ENCODE measurements at places on chromosomes 7 and 10.

DNA sequence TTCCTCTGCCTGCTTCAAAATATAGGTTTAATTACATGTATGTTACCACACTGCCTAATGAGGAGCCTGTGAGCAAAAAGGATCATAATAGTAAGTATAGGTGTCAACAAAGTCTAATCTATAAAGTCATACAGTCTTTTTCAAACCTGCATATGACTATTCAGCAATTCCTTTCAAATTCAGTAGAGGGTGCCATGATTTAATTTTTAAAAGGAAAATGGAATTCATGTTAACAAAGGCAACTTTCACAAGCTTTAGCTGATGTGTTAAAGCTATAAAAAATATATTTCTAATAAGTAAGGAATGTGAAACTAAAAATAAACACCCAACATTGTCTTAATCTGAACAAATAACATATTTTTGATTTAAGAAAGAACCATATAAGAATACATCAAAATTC is 52.1 kb downstream of the MPP7 start:
- no peak for DNase-seq

GRCh38 chr10:133379152-133379800 is at the start of gene PAOX:
TSS of gene PAOX (plus strand) at chr10:133379262. CDS start at chr10:133379317, 55 bp downstream.
- DNase-seq = no peak

- no peak for DNase-seq
Observed at GRCh38 chr10:124592736-124593430, 131.3 kb downstream of the LHPP start.

DNA sequence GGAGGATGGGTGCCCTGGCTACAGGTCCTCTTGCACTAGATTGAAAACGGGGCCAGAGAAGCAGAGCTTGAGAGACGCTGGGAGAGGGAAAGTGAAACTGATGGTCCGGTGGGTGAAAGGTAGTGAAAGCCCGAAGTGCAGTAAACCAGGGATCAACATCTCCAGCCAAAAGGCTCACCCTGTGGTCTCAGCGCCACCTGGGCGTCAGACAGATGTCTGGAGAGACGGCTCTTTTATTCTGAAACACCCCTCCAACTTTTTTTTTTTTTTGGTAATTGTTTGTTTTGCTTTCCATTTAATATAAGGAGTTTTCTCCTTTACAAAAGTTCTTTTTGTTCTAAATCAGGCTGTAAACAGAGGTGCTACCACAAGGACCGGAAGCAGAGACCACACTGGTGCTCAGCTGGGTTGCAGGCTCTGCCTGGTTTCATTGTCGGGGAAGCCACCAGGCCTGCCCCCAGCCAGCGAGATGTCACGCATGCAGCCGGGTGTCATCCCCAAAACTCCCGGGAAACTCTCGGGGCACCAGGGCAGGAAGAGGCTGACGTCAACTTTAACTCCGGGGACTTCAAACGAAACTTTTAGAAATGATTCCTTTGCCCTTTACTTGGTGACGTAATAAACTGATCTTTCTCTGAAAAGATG is 11.2 kb downstream of the IL2RA start:
- no peak for DNase-seq

- no peak for DNase-seq
Observed at GRCh38 chr10:31522820-31523219, 203.8 kb downstream of the ZEB1 start.

DNA sequence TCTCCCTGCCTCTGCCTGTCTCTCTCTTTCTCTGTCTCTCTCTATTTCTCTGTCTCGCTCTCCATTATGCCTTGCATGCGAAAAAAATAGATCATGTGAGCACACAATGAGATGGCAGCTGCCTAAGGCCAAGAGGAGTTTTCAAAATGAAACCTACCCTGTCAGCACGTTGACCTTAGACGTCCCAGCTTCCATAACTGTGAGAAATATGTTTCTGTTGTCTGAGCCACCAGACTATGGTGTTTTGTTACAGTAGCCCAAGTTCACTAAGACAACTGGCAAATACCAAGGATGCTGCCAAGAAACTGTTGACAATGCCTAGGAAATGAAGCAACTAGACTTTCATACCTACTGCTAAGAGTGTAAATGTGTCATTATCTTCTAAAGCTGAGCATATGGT is 70.6 kb upstream of the PLXDC2 start:
- DNase-seq = no peak

DNA sequence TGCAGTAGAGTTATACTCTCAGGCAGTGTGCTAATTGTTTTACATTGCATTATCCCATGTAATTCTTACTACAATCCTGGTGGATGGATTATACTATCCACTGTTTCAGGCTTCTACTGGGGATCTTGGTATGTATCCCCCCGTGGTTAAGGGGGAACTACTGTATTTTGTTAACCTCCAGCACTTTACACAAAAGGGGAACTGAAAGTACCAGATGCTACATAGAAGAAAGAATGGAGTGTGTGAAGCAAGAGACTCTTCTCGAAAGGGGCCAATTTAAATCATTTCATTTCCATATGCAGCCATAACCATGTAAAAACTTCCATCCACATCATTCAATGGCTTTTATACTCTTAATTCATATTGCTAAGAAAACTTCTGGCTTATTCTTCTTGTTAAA is 69.4 kb downstream of the C1GALT1 start:
- no peak for DNase-seq

GRCh38 chr10:6610647-6611046 is 30.6 kb upstream of the PRKCQ start:
- DNase-seq = no peak

DNA sequence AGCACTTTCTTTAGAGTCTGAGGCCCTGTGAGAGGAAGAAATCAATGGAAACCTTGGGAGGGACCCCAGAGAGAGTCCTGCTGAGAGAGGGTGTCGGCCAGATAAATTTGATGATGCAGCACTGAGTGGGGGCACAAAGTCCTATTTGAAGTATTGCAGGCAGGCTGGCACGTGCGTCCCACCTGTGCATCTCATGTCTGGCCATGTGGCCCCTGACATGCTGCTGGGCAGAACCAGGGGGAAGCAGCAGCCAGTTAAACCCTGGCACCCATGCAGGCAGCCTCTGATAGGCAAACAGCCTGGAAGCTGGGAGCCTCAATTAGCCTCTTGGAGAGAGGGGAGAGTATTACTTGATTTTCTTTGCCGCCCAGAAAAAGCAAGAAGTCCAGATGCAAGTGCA is 180.9 kb downstream of the PLXNA4 start:
- DNase-seq = no peak

- peak; percentile 35 for DNase-seq
Observed at GRCh38 chr10:103542764-103543616, 49.5 kb downstream of the NEURL1 start.

GRCh38 chr7:99489235-99489634 is 10.8 kb downstream of the ZNF394 start:
- DNase-seq = no peak

GRCh38 chr7:46533946-46534345 is 612.9 kb upstream of the IGFBP3 start:
- DNase-seq = no peak

- peak; percentile 16 for DNase-seq
Observed at GRCh38 chr10:47370878-47371277, 13.2 kb downstream of the ZNF488 start.

DNA sequence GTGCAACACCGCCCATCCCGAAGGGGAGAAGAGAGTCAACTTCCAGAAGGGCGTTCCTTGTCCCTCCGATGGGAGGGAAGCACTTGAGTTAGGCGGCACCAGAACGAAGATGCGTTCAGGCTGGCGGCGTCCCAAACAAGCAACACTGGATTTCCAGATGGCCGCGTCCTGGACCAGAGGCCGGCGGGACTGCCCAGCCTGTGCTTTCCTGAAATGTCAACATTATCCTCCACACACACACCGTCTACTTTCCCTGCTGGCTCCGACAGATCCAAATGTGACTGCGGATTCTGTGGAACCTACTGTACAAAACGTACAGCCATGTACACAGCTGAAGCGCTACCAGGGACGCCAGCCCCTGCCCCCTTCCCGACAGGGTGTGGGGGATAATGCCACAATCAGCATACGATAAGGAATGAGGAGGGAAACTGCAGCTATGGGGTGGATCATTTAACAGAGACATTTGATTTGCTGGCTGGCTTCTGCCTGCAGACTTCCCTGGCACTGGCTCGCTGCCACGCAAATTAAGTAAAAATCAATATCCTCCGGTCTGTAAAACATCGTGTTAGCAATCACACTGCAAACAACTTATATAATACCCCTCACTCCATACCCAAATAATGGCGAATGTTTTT is 82.1 kb downstream of the ZRANB1 start:
- DNase-seq = no peak

DNA sequence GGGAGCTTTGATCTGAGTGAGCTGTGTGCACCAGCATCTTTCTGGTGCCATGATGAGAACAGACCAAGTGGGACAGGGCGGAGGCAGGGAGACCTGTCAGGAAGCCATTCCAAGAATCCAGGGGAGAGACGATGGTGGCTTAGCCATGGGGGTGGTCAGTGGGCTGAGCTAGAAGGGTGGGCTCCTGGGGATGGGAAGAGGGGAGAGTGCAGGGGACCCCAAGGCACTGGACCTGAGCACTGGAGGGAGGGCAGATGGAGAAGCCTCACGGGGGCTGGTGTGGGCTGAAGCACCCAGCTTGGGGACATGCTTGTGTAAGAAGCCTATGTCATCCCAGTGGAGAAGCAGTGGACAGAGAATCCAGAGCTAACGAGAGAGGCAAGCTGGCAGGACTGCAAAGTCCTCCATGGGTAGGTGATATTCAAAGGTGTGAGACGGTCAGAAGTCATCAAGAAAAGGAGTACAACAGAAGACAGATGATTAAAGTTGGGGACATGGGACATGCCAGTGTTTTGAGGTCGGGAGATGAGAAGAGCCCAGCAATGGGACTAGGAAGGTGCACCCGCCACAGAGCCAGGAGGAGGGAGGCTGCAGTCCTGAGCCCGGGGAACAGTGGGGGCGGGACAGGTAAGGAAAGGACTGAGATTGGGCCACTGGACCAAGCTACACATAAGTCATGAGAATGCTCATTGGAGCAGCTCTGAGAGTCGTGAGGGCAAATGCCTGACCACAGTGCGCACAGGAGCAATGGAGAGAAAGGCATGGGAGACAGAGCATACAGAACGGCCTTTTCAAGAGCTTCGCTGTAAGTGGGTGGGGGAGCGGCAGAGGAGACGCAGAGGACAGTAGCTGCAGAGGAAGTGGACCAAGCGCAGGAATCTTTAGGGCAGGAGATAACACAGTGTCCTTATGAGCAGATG is 72.0 kb downstream of the GRID1 start:
- peak; percentile 28 for DNase-seq

DNA sequence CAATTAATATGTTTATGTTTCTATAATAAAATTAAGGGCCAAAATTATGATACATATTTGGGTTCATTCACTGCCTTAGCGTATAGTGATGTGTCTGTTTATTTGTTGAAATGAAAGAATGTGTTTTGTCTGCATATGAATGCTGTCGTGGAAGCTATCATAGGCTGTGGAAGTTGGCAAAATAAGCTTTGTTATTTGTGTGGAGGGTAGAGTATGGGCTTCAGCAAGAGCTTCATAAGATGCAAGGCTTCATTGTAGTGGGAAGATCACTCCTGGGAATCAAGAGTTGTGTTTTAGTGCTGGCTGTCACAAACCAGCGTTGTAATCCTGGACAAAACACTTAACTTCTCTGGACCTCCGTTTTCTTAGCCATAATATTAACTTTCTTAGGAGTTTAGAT is 2.5 kb downstream of the SLK start:
- DNase-seq = no peak

- no peak for DNase-seq
Observed at GRCh38 chr7:7719236-7719635, 829 bp upstream of the RPA3 start.

GRCh38 chr7:155510975-155511701 is 35.2 kb downstream of the CNPY1 start:
- DNase-seq = no peak

DNA sequence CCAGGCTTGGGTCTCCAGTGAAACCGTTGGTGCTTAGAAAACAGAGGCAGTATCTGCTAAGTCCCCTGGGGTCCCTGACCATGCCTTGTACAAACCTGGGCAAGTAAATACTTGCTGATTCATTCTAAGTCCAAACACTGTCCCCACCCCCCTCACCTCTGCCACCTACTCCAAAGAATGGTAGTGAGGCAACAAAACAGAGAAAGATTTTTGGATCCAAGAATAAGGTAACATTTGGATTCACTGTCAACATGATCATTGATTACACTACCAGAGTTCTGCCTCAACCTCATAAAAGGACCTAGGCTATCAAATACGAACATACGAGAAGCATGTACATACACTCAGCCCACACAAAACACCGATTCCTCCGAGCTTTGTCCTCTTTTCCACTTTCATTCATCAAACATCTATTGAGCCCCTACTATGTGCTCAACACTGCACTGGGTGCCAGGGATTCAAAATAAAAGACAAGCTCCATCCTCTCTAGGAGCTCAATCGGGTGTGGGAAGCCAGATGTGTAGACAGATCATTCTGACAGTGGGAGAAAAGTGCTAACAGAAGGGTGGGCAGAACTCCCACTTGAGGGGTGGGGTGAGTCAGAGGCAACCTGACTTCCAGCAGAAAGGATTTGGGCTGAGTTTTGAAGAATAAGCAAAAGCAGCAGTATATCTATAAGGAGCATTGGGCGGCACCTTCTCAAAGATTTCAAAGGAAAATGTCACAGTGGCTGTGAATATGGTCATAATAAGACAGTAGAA is 71.2 kb downstream of the GFRA1 start:
- no peak for DNase-seq

GRCh38 chr10:125611216-125611615 is 71.7 kb downstream of the TEX36 start:
- no peak for DNase-seq

- DNase-seq = no peak
Observed at GRCh38 chr10:14507176-14507575, 176.5 kb upstream of the FRMD4A start.

GRCh38 chr10:14670551-14671240 is 104.0 kb downstream of the FAM107B start:
- DNase-seq = no peak

GRCh38 chr10:56068473-56069263 is 292.4 kb downstream of the ZWINT start:
- peak; percentile 45 for DNase-seq

- no peak for DNase-seq
Observed at GRCh38 chr10:91201213-91201996, 19.1 kb upstream of the PCGF5 start.

DNA sequence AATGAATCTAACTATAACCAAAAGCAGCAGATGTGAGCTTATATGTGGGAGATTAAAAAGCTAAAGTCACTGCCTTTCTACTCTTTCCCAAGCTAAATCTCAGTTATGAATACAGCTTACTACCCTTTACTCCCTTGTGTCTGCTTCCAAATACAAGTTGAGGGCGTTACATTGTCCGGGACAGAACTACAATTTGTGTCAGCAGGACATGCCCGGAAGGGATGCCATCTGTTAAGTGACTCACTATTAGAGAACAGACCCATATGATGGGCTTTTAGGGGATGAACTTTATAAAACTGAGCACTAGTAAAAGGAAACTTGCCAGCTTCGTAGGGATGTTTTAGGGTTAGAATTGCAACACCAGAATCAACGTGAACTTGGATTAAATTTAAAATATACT is 299.7 kb upstream of the CSTF2T start:
- no peak for DNase-seq

DNA sequence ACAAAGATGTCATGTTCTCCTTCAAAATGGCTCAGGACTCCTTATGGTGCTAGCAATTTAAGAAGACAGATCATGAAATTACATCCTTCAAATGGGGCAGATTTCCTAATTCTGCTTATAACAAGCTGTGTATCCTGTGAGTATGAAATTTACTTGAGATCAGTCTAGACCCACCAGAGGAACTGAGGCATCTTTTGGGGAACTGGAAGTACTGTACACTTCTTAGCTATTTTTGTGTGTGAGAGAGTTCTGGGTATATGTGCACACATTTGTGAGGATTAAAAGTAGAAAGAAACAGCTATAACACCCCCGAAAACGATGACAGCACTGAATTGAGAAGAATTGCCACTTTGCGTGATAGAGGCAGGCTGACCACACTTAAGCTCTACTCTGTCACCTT is 187.0 kb upstream of the CCDC6 start:
- DNase-seq = no peak

Measured in RWPE2 (cell line).